ENCODE measurements at places on chromosomes 12 and 14. TPM values are rescaled to one million over a fixed set of nuclear protein-coding genes. Genes with fewer than 3 reads are reported as not detected.

- no peak for DNase-seq
Measured at GRCh38 chr14:101358320-101359125, 202.8 kb upstream of the DIO3 start.

The STAC3 gene
- 0.57 TPM for total RNA-seq

GRCh38 chr14:54444681-54445080, 3.5 kb upstream of the CNIH1 start:
- DNase-seq = no peak

DNA sequence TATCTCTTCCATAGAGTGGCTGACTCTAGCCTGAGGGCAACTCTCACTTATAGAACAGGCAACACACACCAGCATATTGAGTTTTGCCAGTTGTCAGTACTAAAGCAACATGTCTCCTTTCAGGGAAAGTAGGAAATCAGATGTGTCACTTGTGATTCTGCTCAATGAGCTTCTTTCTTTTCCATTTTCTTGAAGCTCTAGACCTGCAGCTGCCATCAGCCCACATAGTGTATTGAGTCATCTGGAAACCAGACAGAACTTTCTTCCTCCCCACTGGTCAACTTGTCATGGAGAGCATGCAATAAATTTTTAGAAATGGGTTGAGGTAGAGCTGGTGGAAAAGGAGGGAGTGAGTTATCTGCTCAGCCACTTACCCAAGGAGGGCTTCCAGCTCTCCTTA, 209.0 kb upstream of the PLEKHG7 start:
- no peak for DNase-seq

DNA sequence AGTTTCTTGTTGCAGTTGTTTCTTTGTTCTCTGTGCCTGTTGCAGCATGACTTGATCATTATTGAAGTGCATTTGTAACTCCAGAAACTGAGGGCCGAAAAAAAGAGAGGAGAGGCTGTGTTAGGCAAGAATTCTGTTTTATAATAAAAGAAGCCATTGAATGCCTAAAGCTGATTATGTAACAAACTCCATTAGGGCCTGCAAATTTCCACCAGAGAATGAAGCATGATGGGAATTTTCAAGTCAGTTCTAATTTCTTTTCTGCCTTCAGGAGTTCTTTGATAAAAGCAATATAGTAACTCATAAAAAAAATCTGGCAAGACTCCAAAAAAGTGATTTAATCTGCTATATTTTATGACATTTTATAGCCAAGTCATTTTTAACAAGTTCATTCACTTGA, 156.7 kb upstream of the RASSF8 start:
- DNase-seq = no peak

DNA sequence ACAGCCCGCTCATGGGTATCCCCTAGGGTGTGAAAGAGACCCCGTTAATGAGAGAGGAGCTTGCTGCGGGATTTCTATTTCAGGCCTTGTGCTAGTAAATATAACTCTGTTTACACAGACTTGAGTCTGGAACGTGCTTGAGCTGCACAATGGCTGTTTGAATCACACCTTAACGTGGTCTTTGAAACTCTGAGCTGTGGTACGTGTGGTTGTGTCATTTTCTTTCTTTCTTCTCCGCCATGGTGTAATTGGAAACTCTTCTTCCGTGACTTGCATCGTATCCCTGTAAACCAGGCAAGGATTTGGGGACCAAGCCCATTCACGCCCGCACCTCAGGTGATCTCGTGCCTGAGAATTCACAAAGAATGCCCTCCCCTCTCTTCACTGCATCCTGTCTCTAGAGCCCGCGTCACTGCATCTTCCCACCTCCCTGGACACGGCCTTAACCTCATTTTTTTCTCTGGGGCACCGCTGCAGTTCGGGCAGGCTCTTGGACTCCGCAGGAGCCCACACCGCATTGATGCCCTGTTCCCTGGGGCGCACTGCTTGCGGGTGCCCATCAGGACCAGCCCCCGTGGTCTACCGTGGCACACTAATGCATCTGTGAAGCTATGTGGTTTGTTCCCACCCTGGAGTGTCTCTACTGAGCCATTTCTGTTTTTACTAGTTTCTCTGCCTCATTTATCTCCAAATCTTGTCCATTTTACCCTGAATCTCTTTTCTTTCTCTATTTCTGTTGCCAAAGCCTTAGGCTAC, 78.4 kb upstream of the PARP11 start:
- no peak for DNase-seq

DNA sequence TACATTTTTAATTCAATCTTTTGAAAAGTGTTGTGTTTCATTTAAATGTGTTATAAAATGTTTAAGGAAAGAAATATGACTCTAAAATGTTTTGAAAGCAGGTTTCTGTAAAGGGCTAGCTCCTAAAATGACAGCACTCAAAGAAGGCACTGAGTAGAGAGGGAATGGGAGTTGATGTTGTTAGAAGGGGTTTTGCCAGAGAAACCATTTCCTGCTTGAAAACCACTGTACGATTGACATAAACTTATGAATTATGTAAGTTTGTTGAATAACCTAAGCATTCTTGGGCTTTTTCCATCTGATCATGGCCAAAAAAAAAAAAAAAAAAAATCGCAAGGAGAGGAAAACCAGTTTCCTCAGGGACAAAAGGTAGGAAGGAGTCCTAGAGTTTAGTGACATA, 234.0 kb downstream of the EGLN3 start:
- DNase-seq = no peak

The PSMA6 gene
- total RNA-seq = 369 TPM

The C14orf180 gene
- not detected for total RNA-seq

The TSPAN19 gene
- 0.10 TPM for total RNA-seq

- DNase-seq = no peak
Measured at GRCh38 chr12:10397296-10397695, 7.5 kb upstream of the KLRK1 start.

GRCh38 chr12:47832263-47832933, 12.7 kb upstream of the HDAC7 start:
- no peak for DNase-seq

- DNase-seq = no peak
Measured at GRCh38 chr14:49796025-49796424, 28.1 kb downstream of the KLHDC2 start.

The TECPR2 gene
- 3.2 TPM for total RNA-seq

DNA sequence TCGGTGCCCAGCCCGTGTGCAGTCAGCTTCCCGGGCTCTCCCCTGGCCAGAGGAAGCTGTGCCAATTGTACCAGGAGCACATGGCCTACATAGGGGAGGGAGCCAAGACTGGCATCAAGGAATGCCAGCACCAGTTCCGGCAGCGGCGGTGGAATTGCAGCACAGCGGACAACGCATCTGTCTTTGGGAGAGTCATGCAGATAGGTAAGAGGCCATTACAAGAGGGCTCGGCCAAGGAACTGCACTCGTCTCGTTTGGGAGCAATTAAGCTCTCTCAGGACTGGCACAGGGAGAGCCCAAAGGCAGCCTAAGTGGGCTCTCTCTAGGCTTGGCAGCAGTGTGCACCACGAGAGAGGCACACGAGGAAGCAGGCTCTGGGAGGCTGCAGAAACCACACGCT, 3.7 kb downstream of the WNT5B start:
- DNase-seq = no peak

DNA sequence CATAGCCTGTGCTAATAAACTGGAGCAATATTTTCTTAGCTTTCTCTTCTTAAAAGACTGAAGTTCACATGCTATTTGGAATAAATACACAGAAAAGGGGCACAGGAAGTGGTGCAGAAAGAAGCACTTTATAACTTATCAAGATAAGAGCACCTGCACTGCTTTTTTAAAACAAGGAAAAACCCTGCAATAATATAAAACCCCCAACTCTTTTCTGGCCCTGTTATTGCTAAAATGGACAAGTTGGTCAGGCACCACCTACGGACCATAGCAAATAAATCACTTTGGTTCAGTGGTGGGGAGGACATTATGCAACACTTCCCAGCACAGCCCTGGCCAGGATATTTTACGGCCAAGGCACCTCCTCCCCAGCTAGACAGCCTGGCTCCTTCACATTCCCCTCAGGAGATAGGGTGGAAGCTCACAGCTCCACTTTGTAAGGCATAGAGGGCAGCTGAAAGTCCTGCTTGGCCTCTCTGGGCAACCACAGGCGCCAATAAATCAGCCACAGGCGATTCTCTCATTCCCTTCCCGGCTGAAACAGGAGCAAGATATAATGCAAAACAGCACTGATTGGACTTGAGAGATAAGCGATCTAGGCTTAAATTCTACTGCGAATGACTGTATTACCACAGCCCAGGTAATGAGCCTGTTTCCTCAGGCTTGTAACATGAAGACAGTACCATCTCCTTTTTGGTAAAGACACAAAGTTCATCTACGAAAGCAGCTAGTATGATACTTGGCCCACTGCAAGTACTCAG, 2.0 kb downstream of the ZBTB25 start:
- no peak for DNase-seq

GRCh38 chr12:5567016-5567725, 135.3 kb downstream of the NTF3 start:
- no peak for DNase-seq

DNA sequence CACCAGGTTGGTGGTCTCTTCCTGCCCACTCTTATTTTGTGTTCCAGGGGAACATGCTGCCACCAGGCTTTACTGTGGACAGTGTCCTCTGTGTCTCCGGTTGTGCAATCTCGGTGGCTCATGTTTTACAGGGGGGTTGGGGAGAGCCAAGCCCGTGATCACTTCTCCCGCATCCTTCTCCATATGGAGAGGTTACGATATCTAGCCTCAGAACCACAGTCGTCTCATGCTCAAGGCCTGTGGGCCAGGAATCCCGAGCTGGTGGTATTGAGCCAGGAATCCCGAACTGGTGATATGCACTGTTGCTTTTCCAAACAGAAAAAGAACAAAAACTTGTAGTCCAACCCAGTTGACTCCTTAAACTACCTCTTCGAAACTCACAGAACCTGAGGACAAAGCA, 37.0 kb upstream of the INF2 start:
- DNase-seq = no peak

DNA sequence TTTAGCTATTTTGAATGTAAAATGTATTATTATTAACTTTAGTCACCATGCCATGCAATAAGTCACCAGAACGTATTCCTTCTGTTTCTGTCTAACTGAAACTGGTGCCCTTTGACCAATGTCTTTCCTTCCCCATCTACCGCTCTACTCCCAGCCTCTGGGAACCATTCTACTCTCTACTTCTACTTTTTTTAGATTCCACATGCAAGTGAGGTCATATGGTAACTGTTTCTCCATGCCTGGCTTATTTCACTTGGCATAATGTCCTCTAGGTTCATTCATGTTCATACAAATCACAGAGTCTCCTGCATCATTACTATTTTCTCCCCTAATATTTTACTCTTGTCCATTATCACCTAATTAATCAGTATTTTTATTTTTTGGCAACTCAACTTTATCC, 160.1 kb downstream of the TMX1 start:
- DNase-seq = no peak

- no peak for DNase-seq
Measured at GRCh38 chr12:19140381-19141236, 11.1 kb downstream of the PLEKHA5 start.

- DNase-seq = peak; percentile 60
Measured at GRCh38 chr12:66048835-66049537, 81.6 kb downstream of the LLPH start.

- no peak for DNase-seq
Measured at GRCh38 chr12:104457746-104458693, 1.3 kb downstream of the CHST11 start.

DNA sequence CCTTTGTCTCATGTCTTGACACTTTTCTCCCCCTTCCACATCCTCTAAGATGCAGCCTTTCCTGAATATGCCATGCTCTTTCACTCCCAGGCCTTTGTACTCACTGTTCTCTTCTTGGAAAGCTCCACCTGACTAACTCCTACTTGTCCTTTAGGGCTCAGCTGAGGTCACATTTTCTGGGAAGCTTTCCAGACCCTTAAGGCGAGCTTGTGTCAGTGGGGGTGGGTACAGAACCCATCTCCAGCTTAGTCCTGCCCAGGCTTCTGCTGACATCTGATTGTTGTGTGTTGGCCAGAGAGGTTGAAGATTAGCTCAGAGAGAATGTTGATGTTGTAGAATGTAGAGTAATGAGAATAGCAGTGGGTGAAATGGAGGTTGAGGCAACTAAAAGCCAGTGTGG, 2.9 kb upstream of the TSFM start:
- DNase-seq = no peak

The DGKA gene
- 15.5 TPM for total RNA-seq

- DNase-seq = no peak
Measured at GRCh38 chr14:78248501-78249090, 78.4 kb downstream of the NRXN3 start.

GRCh38 chr14:76976240-76977005, 52.1 kb downstream of the IRF2BPL start:
- DNase-seq = no peak

- no peak for DNase-seq
Measured at GRCh38 chr12:56122637-56123036, 4.6 kb downstream of the ZC3H10 start.

GRCh38 chr12:22759769-22760674, 135.1 kb downstream of the ETNK1 start:
- no peak for DNase-seq

The PROX2 gene
- not detected for total RNA-seq

DNA sequence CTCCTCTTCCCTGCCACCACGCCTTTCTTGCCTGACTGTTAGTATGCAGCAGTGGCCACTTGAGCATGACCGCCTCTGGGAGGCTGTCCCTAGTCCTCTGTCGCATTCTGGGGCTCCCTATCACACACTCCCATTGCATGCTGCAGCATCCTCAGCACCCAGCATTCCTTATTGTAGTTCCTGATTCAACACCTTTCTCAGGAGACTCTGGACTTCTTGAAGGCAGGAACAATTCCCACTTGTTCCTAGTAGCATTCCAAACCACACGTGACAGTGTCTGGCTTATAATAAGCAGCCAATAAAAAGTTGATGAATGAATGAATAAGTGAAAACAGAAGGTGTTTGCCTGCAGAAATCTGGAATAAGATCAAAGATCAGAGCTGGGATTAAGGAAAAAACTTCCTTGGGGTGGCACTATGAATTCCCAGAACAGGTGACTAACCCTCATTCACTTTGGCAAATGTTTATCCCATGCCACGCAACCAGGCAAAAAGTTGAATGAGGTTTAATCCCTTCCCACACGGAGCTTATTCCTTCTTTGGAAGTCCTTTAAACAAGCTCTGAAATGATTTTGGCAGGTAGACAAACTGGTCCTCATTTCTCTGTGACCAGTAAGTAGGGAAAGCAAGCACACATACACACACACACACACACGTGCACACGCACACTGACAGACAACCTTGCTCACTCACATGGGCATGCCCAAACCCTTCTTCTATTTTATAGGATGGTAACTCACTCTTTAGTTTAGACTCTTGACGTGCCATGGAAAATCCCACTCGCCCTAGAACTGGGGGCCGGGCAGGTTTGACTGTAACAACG, 26.5 kb downstream of the NTF3 start:
- no peak for DNase-seq

The DPY19L2 gene
- total RNA-seq = 2.4 TPM

DNA sequence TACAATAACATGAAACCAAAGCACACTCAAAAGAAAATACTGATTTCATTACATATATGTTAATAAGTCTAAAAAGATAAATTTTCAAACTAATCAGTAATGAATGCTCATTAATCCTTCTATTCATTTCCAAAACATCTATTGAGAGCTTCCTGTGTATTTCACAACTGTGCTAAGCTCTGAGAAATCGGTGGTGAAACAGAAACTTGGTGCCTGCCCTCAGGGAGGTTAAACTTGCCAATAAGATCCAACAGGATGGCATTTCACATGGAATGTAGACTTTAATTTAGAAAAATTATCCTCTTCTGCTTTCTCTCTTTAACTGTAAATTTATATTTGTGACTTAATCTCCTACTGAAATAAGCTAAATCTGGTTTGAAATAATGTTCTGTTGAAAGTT, 70.9 kb upstream of the SLC38A4 start:
- DNase-seq = no peak

GRCh38 chr14:23621932-23622730, 14.0 kb upstream of the DHRS2 start:
- no peak for DNase-seq

The CD27 gene
- not detected for total RNA-seq

GRCh38 chr14:81366214-81366613, 33.9 kb downstream of the STON2 start:
- no peak for DNase-seq
